ENCODE measurements at places on chromosomes 13 and 19.

- peak; percentile 57 for DNase-seq
These were observed 442 bp upstream of the RFC3 start for GRCh38 chr13:33817513-33817900.

DNA sequence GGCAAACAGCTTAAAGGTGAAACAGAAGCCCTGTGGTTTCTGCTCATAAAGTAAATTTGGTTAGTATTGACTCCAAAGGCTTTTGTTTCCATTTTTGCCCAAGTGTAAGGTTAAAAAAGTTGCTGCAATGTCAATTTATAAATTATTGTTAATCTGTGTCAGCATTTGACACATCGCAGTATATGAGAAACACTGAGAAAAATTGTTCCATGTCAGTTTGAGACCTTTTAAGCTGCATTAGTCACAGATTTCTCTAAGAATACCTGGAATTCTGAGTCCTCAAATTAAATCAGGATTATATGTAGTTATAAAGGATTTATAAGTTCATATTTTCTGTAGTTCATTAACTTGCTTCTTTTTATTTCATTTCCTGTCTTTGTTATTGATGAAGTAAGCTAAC is 78.8 kb downstream of the FGF14 start:
- no peak for DNase-seq

GRCh38 chr13:20633802-20634201 is 66.8 kb downstream of the IFT88 start:
- DNase-seq, result no peak

DNA sequence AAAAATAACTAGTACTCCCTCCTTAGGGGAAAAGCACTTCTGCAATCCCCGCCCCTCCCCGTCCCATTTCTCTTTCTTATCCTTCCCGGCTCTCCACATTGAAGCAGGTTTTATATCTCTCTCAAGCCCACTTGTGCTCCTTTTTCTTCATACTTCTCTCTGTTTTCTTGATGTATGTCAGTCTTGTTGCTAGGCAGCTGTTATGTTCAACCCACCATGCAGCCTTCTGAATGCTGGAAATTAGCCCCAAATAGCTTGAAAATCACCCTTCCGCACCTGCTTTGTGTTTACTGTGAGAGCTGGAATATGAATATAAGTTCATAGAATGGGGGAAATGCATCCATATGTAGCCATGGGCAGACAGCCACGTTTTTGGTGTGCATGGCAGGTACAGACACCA is 461.4 kb downstream of the MYO16 start:
- DNase-seq, result no peak

GRCh38 chr13:112220296-112220875 is 153.4 kb downstream of the SOX1 start:
- DNase-seq, result no peak

- DNase-seq, result peak; percentile 38
These were observed 1.0 kb downstream of the FSTL3 start for GRCh38 chr19:677201-677600.

GRCh38 chr13:96762876-96763275 is 231.4 kb downstream of the OXGR1 start:
- no peak for DNase-seq

DNA sequence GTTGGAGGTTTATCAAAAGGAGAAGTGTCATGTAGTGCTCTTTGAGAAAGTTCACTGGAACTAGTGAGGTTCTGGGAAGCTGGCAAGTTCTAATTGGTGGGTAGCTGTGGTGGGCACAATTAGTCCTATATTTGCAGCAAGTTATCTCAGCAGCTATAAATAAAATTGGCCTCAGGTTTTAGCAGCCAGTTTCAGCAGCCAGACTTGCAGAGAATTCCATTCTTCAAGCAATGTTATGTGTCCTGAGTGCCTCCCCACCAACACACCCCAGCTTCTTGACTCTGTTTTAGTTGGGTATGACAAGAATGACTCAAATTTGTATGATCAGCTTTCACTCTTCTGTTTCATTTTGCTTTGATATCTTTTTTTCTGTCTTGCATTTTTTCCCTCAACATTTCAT is 4.7 kb downstream of the IFT88 start:
- DNase-seq, result no peak

DNA sequence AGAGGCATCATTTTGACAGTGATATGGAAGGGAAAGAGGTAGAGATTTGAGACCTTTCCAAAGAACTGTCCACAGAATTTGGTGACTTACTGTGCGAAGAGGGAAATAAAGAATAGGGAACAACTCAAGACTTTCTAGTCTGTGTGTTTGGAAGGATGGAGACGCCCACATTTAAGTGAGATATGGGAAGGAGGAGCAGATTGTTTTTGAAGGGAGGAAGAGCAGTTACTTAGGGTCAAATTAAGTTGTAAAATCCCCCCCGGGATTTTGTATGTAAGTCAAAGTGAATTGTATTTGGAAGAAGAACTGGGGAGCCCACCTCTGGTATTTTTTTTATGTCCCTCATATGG is 1.2 kb downstream of the USPL1 start:
- DNase-seq, result no peak

DNA sequence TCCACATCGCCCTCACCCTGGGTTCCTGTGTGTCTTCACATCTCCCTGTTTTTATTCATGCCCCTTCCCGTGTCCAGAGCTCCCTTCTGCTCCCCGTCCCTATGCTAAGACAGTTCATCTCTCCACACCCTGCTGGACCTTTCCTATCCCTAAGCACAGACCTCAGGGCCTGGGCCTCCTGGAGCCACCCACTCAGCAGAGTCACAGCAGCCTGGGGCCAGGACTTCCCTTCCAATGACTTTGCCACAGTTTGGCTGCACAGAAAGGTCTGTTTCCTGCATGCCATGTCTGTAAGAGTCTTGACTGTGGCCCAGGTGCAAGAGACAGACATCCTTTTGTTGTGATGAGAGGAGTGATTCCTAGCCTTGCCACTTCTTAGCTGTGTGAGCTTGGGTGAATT is 470.7 kb downstream of the TSHZ3 start:
- no peak for DNase-seq

- peak; percentile 2 for DNase-seq
These were observed 29.4 kb upstream of the FBXL3 start for GRCh38 chr13:77056382-77056781.

DNA sequence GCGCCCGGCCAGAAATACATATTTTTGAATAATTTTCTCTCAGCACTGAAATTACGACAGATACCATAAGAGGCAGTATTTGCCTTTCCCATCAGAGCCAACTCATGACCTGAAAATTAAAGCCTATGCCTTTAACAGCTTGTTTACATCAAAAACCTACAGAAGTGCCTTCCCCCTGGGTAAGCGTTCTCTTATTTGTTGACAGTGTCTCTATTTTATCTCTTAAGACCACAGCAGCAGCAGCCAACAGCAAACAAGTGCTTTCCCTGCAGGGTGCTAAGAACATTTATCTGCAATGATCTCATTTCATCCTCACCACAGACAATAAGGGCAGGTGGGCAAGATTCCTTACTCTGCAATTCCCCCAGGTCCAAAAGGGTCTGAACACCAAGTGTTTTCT is 6.0 kb downstream of the AKAP8L start:
- no peak for DNase-seq

DNA sequence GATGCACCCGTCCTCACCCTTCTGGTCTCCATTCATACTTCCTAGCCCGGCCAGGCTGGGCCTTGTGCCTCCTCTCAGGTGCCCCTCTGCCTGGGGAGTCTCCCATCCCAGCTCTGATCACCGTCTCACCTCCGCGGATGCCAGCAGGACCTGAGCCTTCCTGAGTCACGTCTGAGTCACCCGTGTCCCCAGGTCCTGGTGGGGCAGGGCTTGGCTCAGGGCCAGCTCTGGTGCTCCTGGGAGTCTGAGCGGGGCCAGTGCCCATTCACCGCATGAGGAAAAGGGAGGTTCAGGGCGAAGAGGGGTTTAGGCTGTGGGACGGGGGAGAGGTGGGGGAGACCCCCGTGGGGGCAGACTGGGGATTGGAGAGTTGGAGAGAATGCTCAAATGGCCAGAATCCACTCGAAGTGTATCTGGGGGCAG is 593 bp downstream of the ATP8B3 start:
- peak; percentile 91 for DNase-seq

- no peak for DNase-seq
These were observed 15.8 kb upstream of the LATS2 start for GRCh38 chr13:21077076-21077787.

DNA sequence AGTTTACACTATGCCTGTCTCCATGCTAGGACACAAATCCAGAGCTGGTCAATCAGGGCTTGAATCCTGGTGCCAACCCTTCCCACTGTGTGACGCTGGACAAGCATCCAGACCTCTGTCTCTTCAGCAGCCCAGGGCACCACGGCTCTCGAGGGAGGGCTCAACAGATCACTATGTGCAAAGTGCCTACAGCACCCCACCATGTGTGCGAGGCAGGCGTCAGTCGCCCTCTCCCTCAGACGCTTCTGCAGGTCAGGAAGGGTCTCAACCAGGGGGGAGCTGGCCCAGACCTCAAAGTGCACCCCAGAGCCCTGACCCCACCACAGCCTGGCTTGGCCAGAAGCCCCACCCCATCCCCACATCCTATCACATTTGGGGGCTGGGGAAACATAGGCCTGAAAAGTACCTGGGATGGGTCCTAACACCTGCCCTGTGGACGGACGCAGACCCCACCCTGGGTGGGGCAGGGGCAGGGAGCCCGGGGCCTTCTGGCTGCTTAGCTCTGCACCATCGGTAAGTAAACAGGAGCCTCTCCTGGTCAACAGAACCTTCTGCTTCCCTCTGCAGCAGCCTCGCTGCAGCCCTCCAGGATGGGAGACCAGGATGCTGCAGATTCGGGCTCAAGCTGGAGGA is 2.9 kb upstream of the C2CD4C start:
- DNase-seq, result peak; percentile 13

GRCh38 chr13:45162194-45162593 is 38.7 kb downstream of the KCTD4 start:
- no peak for DNase-seq

- no peak for DNase-seq
These were observed 26.9 kb upstream of the RBM26 start for GRCh38 chr13:79432992-79433391.

DNA sequence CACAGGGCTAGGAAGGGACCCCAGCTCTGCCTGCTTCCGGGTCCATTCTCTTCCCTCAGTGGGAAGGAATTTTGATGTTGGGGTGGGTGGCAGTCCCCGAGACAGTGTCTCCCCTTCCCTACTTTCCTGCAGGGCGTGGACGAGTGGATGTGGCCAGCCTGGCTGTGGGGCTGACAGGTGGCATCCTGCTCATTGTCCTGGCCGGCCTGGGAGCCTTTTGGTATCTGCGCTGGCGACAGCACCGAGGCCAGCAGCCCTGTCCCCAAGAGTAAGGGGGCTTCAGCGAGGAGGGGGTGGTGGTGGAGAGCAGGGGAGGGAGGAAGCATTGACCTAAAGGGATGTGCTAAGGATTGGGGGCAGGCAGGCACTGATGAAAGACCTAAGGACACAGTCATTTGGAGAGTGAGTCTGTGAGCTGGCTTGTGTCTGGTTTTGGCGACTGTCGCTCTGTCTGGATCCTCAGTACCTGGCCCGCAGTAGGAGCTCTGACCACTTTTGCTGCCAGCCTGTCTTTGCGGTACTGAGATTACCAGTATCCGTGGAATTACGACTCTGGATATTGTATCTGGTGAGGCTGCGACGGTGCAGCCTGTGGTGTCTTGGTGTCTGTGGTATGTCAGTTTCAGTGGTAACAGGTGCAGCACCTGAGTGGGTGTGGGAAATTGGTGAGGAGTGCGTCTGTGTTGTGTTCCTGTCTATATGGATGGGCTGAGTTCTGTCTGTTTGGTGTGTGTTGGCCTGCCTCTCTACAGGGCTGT is 2.4 kb upstream of the PRR12 start:
- DNase-seq, result no peak

All from DMS53 (cell line).